A549 treated with RU486 at 1 μM for 4 hours (cell line): ENCODE measurements at places on chromosomes 12 and 14. TPM values are rescaled to one million over a fixed set of nuclear protein-coding genes. Genes with fewer than 3 reads are reported as not detected.

The ZNF84 gene
- total RNA-seq: 10.7 to 15.8 TPM (median 13.4 TPM) in 5 replicates

The ADAM20 gene
- total RNA-seq: not detected in 5 replicates

The OTX2 gene
- total RNA-seq: not detected in 5 replicates

The OR4K2 gene
- not detected in 5 replicates for total RNA-seq

The GPR84 gene
- not detected in 5 replicates for total RNA-seq

The COA8 gene
- total RNA-seq: 46.2 to 52.0 TPM (median 51.5 TPM) in 5 replicates
